IMR-90 (cell line): ENCODE measurements at places on chromosomes 12 and 14. TPM values are rescaled to one million over a fixed set of nuclear protein-coding genes. Genes with fewer than 3 reads are reported as not detected.

ZNF891 gene
- 0.36 and 0.56 TPM in 2 replicates for total RNA-seq

GAS2L3 gene
- total RNA-seq, result 15.6 and 27.2 TPM in 2 replicates

PKP2 gene
- total RNA-seq, result 0.18 and 0.28 TPM in 2 replicates

GMPR2 gene
- 56.1 and 92.5 TPM in 2 replicates for total RNA-seq

GPATCH2L gene
- total RNA-seq, result 51.4 and 58.6 TPM in 2 replicates

PAH gene
- not detected in 2 replicates for total RNA-seq

PLEKHG7 gene
- total RNA-seq, result under 0.01 TPM in 1 of 2 replicates, not detected in the other

PMEL gene
- 1.4 and 1.7 TPM in 2 replicates for total RNA-seq

ADCY6 gene
- total RNA-seq, result 18.1 and 18.5 TPM in 2 replicates

CMTM5 gene
- total RNA-seq, result not detected in 2 replicates
